ENCODE measurements at places on chromosomes 5 and 9.

DNA sequence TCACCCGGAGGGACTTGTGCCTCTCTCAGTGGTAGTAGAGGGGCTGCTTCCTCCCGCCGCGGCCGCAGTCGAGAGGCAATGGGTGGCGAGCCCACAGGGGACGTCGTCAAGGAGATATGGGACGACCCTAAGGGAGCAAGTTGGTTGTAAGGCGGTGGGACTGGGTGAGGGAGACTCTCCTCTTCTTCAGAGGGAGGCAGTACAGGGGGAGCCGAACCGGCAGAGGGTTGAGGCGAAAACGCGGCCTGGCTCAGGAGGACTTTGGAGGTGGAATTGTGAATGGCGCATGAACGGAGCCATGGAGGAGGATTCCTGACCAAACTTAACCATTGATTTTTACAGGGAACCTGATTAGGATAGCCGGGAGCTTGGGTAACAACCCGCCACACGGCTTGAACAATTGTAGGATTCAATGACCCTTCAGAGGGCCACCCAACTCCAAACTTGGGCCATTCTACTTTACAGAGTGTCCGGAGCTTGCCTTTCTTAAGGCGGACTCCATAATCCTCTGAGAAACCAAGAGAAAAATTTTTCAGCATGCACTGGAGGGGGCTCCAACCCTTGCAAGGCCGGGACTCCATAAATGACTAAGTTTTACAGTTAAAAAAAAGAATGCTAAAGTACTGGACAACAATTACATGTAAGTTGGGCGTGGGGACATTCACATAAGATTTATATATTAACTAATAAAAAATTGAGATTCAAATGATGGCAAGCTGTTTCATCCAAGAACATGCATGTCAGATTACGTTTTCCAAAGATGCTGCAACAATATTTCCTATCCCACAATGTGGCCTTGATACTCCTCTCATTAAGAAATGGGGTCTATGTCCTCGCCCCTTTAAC is 19.4 kb upstream of the RHOBTB3 start:
- no peak for DNase-seq

- no peak for DNase-seq
Measured at GRCh38 chr5:5686356-5686755, 263.9 kb downstream of the ICE1 start.

DNA sequence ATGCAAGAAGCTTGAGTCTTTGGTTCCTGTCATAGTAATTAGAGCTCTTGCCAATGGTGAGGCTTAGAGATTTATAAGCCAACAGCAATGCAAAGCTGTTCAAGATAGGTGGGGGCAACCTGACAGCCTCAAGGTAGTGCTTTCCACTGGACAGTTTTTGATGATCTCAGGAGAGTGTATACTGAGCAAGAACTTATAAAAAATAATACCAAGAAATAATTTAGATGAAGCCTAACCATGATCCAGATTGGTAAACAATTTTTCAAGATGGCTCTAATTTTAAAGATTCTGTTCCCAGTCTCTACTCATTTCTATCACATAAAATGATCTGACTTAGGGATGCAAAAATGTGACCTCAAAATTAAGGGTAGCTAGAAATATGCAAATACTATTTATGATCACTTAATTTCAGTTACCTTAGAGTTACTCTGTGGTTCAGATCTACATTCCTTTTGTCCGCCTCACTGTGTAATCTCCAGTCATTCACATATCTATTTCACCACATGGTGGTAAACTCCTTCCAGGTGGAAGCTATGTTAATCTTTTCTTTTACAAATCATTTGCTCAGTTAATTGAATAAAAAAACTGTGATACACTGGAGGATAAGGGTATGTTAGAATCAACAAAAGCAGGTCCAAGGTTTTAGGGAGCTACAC is 1228.0 kb upstream of the C9orf72 start:
- DNase-seq = no peak

DNA sequence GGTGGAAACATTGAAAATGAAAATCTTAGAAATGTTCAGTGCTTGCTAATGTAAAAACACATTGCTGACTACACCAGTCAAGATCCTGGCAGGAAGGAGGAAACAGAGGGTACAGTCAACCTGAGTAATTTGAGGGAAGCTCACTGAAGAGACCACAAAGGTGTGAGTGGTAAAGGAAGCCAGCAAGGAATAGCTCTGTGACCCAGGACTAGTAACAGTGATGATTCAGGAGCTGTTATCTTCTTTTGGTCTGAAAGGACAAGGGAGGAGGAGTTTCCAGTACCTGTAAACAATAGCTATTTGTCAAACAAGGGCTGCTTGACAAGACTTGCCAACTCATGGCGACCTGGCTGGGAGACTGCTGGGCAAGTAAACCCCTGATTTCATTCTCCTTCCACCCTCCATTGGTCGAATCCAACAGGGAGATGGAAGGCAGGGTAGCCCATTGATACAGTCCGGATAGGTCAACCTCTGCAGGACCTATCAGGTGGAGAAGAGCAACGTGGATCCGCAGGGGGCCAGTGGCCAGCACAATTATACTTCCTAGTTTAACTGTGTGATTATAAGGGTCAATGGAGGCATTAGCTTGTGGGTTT is 68.1 kb downstream of the MAMDC2 start:
- DNase-seq = no peak

DNA sequence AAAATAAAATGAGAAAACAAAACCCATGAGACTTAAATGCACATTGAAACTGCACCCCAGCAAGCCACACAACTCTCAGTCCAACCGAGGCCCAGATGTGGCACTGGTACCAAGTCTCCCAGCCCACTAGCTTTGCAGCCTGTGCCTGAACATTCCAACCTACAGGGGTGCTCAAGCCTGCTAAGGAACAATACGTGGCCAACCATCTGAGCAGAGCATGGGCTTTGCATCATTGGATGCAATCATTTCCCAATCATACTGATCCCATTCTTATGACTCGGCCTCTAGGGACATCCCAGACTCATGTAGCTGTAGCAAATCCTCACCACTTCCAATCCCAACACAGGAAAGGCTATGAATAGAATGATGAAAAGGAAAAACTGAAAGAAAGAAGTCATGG is 297.2 kb downstream of the SPOCK1 start:
- DNase-seq = no peak
